ENCODE measurements at places on chromosomes 6 and 20.

DNA sequence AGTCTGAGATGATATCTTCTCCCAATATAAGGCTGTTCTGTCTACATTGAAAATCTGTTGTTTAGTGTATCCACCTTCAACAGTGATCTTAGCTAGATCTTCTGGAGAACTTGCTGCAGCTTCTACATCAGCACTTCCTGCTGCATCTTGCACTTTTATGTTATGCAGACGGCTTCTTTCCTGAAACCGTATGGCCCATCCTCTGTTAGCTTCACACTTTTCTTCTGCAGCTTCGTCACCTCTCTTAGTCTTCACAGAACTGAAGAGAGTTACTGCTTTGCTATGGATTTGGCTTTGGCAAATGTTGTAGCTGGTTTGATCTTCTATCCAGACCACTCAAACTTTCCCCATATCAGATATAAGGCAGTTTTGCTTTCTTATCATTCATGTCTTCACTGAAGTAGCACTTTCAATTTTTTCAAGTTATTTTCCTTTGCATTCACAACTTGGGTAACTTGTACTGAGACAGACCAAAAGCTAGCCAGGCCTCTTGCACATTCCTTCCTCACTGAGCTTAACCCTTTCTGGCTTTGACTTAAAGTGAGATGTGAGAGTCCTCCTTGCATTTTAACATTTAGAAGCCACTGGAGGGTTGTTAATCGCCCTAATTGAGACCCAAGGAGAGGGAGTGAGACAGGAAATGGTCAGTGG lies 110.1 kb downstream of the PREP start:
- no peak for DNase-seq

DNA sequence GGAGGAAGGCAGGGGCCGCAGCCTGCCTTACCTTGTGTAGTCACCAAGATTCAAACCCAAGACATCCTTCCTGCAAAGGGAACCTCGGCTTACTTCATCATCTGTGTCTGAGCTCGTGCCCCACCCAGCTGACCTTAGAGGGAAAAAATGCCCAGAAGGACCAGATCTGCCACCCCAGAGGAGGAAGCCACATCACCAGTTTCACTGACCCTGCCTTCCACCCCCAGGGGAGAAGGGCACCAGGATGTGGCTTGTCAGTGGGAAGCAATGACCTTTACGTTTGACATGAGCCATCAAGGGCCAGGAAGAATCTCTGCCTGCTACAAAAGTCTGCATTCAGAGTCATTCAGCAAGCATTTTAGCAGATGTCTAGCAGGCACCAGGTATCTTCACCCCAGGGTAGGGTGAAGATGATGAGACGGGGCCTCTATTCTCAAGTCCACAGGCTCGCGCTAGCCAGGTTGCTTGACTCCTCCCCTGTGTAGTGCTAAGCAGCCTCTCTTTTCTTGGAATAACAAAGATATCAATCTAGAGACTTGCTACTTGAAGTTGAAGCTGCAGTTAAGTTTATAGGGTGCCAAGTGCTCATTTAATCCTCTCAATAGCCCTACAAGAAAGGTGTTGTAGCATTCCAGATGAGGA lies 28.1 kb downstream of the HM13 start:
- DNase-seq: no peak

GRCh38 chr20:10788877-10789276 lies 115.1 kb upstream of the JAG1 start:
- no peak for DNase-seq

DNA sequence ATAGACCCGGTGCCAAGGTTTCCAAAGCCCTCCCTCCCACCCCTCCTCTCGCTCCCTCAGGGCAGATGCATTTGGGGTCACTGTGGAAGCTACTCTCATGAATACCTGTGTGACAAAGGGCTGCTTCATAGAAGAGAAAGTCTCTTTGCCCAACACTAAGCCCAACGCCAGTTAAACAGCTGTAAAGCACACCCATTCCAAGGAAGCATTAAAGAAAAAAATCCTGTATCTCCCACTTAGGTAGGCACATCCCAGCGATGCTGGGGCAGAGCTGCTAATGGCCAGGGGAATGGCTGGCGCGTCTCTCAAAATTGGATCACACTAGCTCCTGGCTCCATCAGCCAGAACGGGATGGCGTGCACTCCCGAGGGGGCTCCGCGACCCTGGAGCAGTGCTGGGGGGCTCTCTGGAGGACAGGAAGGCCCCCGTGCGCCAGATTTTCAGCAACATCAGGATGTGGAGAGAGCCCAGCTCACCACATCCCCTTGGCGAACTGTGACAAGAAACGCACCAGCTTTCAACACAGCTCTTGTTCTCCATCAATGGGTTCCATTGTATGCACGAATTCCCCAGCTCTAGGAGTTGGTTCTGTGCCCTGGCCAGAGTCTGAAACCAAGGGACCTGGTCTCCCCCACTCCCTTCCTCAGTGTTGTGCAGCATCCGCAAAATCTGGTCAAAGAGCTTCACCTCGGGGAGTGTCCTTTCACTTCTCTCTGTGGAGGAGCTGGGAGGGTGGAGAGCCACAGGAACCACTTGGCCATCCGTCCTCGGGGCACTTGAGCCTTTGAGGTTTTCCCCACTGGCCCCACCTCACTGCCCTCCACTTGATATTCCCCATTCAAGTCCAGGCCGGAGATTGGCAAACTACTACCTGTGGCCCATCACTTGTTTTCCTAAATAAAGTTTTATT lies 74.1 kb downstream of the TFAP2C start:
- no peak for DNase-seq

GRCh38 chr6:123448306-123448884 lies 188.4 kb downstream of the TRDN start:
- DNase-seq: no peak

- no peak for DNase-seq
Observed at GRCh38 chr6:126312013-126312665, 27.8 kb upstream of the CENPW start.

DNA sequence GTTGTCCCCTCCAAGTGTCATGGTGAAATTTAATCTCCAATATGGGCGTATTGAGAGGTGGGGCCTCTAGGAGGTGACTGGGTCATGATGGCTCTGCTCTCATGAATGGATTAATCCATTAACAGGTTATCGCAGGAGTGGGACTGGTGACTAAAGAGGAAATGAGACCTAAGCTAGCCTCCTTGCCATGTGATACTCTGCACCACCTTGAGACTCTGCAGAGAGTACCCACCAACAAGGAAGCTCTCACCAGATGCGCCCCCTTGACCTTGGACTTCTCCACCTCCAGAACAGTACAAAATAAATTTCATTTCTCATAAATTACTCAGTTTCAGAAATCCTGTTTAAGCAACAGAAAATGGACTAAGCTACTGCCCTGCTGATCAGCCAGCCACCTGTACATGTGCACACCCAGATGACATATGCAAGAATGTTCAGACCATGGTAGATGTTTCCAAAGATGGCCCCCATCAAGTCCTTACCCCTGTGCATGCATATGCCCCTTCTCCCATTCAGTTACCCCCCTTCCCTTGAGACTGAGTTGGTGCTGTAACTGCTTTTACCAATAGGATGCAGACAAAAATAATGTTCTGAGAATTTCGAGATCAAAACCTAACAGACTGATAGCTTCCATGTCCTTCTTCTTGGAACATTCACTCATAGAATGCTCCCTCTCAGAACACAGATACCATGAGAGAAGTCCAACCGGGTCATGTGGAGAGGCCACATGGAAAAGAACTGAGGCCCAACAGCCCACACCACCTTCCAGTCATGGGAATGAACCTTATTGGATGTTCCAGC lies 28.4 kb downstream of the MAP3K5 start:
- DNase-seq: no peak
